ENCODE measurements at places on chromosomes 12 and 14.

GRCh38 chr12:2495417-2496112 is 299.2 kb upstream of the FKBP4 start:
- H3K36me3 ChIP-seq: no peaks in the 10 kb centered on the region
- no peak overlapping the region for H3K4me3 ChIP-seq
- H3K27ac ChIP-seq: no peak overlapping the region
- peaks cover 5% of the 10 kb centered on the region for H3K4me1 ChIP-seq

DNA sequence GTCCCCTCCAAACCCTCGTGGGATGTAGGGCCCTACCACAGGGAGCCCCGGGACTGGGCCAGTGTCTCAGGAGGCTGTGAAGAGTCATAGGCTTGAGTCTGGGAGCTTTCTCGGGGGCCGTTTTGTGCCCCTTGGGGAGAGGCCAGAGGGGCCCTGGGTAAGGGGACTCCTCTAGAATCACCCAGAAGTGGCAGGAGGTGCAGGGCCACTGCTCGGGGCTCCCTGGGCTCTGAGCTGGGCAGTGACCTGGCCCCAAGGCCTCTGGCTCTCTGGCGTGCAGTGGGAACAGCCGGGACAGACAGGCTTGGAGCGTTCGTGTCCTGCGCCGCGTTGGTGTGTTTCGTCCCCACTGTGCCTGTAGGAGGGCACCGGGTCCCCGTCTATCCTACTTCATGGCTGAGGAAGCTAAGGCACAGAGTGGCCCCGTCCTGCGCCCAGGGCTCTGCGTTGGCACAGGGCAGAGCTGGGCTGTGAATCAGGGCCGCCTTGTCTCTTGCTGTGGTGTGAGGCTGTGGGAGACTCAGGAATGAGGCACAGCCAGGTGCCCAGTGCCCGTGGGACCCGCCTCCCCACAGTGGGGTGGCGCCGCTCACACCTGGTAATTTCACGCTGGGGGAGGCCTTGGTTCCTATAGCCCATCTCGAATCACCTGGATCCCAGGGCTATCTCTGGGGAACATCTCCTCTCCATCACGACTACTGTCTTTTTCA is 23.8 kb upstream of the KIF26A start:
- H3K27me3 ChIP-seq: peaks cover 19% of the 10 kb centered on the region
- no peaks in the 10 kb centered on the region for H3K4me1 ChIP-seq
- no peak overlapping the region for H3K4me3 ChIP-seq
- H3K36me3 ChIP-seq: no peaks in the 10 kb centered on the region
- H3K27ac ChIP-seq: no peak overlapping the region

DNA sequence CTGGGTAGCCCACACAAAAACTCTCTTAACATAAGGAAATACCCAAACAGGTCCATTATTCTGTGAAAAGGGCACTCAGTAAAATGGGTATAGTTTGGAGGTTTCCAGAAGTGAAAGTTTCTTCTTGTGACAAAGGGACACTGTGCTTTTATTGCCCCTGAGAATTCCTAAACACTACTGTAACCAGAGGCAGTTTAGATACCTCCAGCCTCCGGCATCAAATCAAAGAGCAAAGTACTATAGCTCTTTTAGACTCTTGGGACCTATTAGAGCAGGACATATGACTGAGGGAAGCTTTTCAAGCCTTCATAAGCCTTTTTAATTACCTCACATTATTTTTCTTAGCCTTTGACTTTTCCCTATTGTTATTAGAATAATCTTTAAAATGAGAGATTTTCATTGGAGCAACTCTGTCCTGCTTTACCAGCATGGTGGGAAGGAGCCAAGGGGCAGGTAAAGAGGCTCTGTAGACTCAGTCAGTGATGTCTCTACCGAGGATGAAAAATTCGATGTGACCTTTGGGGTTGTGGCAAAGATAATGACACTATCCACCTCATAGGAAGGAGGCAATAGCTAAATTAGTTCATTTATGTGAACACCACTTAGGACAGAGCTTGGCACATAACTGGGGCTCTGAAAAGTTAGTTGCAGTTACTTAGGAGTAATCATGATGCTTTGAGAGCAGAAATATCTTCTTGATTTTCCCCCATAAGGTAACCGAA is 85.1 kb downstream of the IFNG start:
- H3K4me1 ChIP-seq: peaks cover 15% of the 10 kb centered on the region
- no peak overlapping the region for H3K4me3 ChIP-seq
- peaks cover 12% of the 10 kb centered on the region for H3K36me3 ChIP-seq
- no peaks in the 10 kb centered on the region for H3K27me3 ChIP-seq

GRCh38 chr12:105982022-105982421 is 156.7 kb downstream of the NUAK1 start:
- H3K36me3 ChIP-seq: no peaks in the 10 kb centered on the region
- no peak for DNase-seq
- no peaks in the 10 kb centered on the region for H3K27me3 ChIP-seq

GRCh38 chr14:90815572-90815821 is 733 bp downstream of the TTC7B start:
- H3K27ac ChIP-seq: peak overlapping the region; percentile 15
- H3K4me3 ChIP-seq: peak overlapping the region; percentile 72
- no peaks in the 10 kb centered on the region for H3K36me3 ChIP-seq
- H3K27me3 ChIP-seq: peaks cover 34% of the 10 kb centered on the region
- H3K4me1 ChIP-seq: peaks cover 7% of the 10 kb centered on the region

DNA sequence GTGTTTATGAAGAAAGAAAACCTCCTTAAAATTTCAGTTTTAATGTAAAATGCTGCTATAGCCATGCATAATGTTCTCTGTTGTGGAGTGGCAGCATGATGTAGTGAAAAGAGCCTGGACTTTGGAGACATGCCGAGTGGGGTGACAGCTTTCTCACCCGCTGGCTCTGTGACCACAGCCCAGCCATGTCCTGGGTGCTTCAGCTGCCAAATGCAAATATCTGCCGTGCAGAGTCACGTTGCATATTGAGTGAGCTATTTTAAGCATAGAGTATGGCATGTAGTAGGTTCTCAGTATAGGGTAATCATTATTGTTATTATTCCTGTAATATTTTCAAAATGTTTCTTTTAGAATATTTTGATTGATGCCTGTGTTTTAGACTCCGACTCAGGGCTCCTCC is 15.5 kb upstream of the TCTN2 start:
- H3K27ac ChIP-seq: no peak overlapping the region
- no peaks in the 10 kb centered on the region for H3K27me3 ChIP-seq
- DNase-seq: no peak
- H3K4me1 ChIP-seq: peaks cover 14% of the 10 kb centered on the region
- peaks cover 50% of the 10 kb centered on the region for H3K36me3 ChIP-seq

- H3K27me3 ChIP-seq: no peaks in the 10 kb centered on the region
- no peak overlapping the region for H3K4me3 ChIP-seq
- no peaks in the 10 kb centered on the region for H3K36me3 ChIP-seq
- no peaks in the 10 kb centered on the region for H3K4me1 ChIP-seq
- DNase-seq: no peak
- no peak overlapping the region for H3K27ac ChIP-seq
Observed at GRCh38 chr12:108377260-108377659, 38.1 kb upstream of the CMKLR1 start.

DNA sequence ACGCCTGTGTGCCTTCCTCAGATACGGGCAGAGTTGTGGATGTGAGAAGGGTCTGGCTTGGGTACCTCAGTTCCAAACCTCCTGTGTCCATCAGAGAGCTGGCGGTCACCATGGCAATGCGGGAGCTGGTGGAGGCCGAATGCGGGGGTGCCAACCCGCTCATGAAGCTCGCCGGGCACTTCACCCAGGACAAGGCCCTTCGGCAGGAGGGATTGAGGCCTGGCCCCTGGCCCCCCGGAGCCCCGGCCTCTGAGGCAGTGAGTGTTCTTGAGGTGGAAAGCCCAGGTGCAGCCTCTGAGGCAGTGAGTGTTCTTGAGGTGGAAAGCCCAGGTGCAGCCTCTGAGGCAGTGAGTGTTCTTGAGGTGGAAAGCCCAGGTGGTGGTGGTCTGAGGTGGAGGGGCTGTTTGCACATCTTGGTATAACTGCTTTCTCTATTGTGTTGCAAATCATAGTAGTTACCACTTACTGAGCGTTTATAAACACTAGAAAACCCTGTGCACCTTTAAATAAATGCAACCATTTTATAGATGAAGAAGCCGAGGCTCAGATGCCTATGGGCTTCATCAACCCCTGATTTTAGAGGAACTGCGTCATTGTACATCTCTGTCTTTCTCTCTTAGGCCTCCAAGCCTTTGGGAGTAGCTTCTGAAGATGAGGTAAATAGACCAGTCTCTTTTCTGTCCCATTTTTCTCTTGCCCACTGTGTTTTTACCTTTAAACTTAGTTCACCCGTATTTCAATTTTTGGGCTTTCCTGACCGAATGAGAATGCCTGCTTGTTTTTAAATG is 976 bp downstream of the PEX5 start:
- peaks cover 27% of the 10 kb centered on the region for H3K36me3 ChIP-seq
- H3K4me3 ChIP-seq: peak overlapping the region; percentile 93
- DNase-seq: peak; percentile 71

DNA sequence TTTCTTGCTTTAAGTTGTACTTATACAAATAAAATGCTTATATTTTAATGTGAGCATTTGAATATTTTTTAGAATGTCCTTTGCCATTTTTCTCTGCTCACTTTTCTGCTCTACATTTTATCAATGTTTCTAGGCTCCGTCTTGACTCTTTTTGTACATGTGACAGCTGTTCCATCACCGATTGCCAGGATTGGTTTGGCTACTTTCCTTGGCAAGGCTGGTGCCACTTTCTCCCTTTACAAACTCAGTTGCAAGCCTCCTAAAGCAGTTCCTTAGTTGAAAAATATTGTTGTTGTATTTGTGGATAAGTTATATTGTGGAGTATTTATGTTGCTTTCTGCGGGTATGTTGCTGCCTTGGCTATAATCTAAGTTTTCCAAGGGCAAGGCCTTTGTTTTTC is 63.4 kb downstream of the DACT1 start:
- H3K27ac ChIP-seq: no peak overlapping the region
- H3K4me1 ChIP-seq: no peaks in the 10 kb centered on the region
- no peak for DNase-seq
- no peak overlapping the region for H3K4me3 ChIP-seq
- no peaks in the 10 kb centered on the region for H3K36me3 ChIP-seq

- peaks cover 48% of the 10 kb centered on the region for H3K27me3 ChIP-seq
- H3K36me3 ChIP-seq: no peaks in the 10 kb centered on the region
- H3K4me1 ChIP-seq: peaks cover 8% of the 10 kb centered on the region
- no peak for DNase-seq
- no peak overlapping the region for H3K4me3 ChIP-seq
Observed at GRCh38 chr12:76876696-76877229, 2.1 kb downstream of the CSRP2 start.

- no peaks in the 10 kb centered on the region for H3K4me1 ChIP-seq
- H3K27ac ChIP-seq: no peak overlapping the region
- H3K4me3 ChIP-seq: no peak overlapping the region
Observed at GRCh38 chr12:106097011-106097410, 41.7 kb downstream of the NUAK1 start.

GRCh38 chr12:92628476-92628875 is 74.3 kb upstream of the PLEKHG7 start:
- no peak overlapping the region for H3K27ac ChIP-seq
- no peaks in the 10 kb centered on the region for H3K4me1 ChIP-seq
- no peak overlapping the region for H3K4me3 ChIP-seq

GRCh38 chr12:123905319-123905925 is 67.2 kb downstream of the CCDC92 start:
- no peak overlapping the region for H3K27ac ChIP-seq
- H3K36me3 ChIP-seq: no peaks in the 10 kb centered on the region
- peak; percentile 90 for DNase-seq
- peaks cover 7% of the 10 kb centered on the region for H3K4me1 ChIP-seq
- peaks cover 5% of the 10 kb centered on the region for H3K27me3 ChIP-seq

- no peaks in the 10 kb centered on the region for H3K4me1 ChIP-seq
- DNase-seq: no peak
- H3K36me3 ChIP-seq: no peaks in the 10 kb centered on the region
- H3K27me3 ChIP-seq: peaks cover 5% of the 10 kb centered on the region
- no peak overlapping the region for H3K27ac ChIP-seq
Observed at GRCh38 chr14:94685166-94685581, 73.0 kb downstream of the SERPINA3 start.

DNA sequence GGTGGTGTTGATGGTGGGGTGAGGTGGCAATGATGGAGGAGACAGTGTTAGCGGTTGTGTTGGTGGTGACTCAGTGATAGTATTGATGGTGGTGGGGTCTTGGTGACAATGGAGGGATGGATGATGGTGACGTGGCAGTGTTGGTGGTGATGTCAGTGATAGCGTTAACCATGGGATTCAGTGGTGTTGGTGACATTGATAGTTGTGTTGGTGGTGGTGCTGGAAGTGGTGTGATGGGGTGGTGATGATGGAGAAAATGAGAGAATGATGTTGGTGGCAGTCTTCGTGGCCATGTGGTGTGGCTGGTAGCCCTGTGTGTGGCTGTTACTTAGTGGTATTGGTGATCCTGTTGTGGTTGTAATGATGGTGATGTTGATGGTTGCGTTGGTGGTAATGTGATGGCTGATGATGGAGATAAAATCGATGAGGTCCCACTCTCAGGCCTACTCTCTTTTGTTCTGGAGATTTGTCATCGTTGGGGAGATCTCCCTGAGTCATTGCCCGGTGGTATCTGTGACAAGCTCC is 2.6 kb downstream of the DTX1 start:
- H3K4me1 ChIP-seq: no peaks in the 10 kb centered on the region
- no peaks in the 10 kb centered on the region for H3K36me3 ChIP-seq
- H3K4me3 ChIP-seq: no peak overlapping the region
- H3K27me3 ChIP-seq: peaks cover 22% of the 10 kb centered on the region
- no peak overlapping the region for H3K27ac ChIP-seq
- DNase-seq: no peak

GRCh38 chr12:127485528-127485927 is 781.4 kb upstream of the TMEM132C start:
- H3K36me3 ChIP-seq: no peaks in the 10 kb centered on the region
- H3K4me3 ChIP-seq: no peak overlapping the region
- peaks cover 7% of the 10 kb centered on the region for H3K4me1 ChIP-seq
- H3K27ac ChIP-seq: no peak overlapping the region
- no peaks in the 10 kb centered on the region for H3K27me3 ChIP-seq

DNA sequence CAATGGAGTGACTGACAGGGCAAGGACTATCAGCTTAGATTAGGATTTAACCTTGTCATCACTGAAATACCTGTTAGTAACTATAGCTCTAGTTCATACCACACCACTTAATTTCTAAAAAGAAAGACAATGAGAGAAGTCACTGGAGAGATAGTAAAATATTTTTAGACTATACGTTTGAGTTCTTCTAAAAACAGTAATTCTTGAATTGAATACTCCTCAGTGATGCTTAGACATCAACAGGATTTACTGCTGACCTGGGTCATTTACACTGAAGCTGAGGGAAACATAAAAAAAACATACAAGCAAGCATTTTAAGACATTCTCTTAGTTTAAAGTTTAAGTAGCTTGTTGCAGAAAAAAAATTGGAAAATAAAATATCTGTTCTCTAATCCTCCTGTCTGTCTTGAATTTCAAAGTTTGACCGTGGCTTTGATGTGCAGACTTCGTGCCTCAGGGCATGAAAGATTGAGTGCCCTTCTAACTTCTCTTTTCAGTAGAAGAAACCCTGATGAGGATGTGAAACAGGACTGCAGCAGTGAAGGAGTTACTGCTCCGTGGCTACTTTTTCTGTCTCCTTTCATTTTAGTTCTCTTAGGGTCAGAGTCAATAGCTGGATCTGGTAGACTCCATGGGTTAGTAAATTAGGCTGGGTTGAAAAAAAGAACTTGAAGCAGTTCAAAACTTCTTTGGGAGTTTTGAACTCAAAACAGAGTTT is 172.2 kb downstream of the PTPRO start:
- no peaks in the 10 kb centered on the region for H3K36me3 ChIP-seq

GRCh38 chr12:130339951-130340350 is 2.3 kb downstream of the PIWIL1 start:
- H3K27ac ChIP-seq: no peak overlapping the region
- no peaks in the 10 kb centered on the region for H3K36me3 ChIP-seq
- no peak overlapping the region for H3K4me3 ChIP-seq

GRCh38 chr12:44389896-44390295 is 486.2 kb downstream of the NELL2 start:
- no peak overlapping the region for H3K27ac ChIP-seq
- no peaks in the 10 kb centered on the region for H3K27me3 ChIP-seq
- DNase-seq: no peak
- H3K4me3 ChIP-seq: no peak overlapping the region
- no peaks in the 10 kb centered on the region for H3K4me1 ChIP-seq
